ENCODE measurements at places on chromosomes 4 and X.

DNA sequence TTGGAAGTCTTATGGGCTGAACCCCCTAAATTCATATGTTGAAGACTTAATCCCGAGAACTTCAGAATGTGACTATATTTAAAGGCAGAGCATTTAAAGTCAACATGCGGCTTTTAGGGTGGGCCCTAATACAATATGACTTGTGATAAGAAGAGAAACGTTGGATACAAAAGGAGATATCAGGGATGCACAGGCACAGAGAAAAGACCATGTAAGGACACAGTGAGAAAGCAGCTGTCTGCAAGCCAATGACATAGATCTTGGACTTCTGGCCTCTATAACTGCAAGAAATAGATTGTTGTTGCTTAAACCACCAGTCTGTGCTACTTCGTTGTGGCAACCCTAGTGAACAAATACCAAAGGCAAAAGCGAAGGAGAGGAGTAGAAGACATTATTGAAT lies 42.2 kb downstream of the GABRG1 start:
- no peak for DNase-seq

DNA sequence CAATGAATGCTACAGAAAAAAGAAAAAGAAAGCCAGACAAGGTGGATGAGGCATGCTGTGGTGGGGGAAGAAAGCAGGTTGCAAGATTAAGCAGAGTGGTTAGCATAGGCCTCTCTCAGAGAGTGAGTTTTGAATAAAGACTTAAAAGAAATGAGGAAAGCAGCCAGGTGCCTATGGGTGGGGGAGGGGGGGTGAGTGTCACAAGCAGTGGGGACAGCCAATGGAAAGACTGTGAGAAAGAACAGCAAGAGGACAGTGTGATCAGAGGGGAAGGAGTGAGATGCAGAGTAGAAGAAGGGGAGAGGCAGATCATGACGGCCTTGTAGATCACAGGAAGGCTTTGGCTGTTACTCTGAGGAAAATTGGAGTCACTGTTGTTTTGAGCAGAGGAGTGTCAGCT lies 162.5 kb downstream of the SOX3 start:
- DNase-seq = no peak

DNA sequence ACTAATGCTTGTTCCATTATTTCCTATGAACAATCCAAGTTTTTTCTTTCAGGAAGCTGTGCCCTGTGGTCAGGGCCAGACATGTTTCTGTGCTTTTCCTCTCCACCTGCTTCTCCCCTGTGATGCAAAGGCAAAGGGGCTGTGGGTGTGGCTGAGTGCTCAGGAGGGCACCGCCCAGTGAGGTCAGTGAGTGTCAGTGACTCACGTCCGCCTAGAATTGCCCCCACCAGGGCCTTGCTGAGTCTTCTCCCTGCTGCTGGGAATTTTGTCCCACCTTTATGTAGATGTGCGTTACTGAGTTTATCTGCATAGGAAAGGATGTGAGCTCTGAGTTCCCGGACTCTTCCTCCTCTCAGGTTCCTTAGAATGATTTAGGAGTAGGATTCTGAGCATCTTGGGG lies 283.2 kb downstream of the DCHS2 start:
- DNase-seq = no peak

GRCh38 chr4:159273141-159273438 lies 170.2 kb downstream of the RAPGEF2 start:
- no peak for DNase-seq

- DNase-seq = no peak
These were observed 122.9 kb downstream of the AFAP1 start for GRCh38 chr4:7816771-7817170.

GRCh38 chr4:53119680-53120079 lies 246.2 kb downstream of the SCFD2 start:
- DNase-seq = no peak

DNA sequence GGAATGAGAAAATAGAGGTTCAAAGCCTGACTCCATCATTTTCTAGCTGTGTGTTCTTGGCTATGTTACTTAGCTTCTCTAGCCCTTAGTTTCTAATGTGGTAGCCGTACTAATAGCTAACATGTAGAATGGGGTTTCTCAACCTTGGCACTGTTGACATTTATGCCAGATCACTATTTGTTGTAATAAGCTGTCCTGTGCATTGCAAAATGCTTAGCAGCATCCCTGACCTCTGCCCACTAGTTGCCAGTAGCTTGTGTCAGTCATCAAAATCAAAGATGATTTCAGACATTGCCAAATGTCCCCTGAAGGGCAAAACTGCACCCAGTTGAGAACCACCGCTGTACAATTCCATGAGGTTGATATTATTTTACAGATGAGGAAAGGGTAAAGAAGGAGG lies 18.3 kb upstream of the ADAMTS3 start:
- DNase-seq = no peak

DNA sequence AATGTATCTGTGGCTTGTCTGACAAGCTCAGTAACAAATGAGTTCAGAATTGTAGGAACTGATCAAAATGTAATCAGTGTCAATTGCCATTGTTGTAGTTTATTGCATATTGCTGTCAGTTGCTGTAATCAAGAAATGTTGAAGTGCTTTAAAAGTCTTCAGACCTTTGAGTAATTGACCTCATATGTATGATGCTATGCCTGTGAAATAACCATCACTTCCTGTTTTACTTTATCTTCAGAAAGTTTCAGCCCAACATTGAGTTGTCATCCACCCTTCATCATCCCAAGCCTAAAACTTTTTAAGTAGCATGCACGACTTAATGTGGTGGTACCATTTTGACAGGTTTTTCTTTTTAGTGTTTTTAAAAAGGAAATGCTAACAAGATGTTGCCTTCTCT lies 212.4 kb downstream of the ARHGAP10 start:
- no peak for DNase-seq

DNA sequence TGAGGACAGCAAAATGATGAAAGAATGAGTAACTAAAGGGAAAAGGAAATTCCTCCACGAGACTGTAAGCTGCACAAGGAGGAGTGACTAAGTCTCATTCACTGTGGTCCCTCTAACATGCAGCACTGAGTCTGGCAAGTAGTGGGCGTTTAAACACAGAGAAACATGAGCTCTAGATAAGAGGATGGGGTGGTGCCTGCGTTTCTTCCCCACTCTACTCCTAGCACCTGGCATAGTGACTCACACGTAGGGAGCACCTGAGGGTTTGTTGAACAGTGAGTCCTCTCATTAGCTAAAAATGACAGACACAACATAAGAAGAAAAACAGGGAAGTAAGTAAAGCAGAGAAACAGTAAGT lies 105.8 kb upstream of the CBR4 start:
- DNase-seq = peak; percentile 85

- DNase-seq = no peak
These were observed 148.1 kb downstream of the TRIML1 start for GRCh38 chr4:188287169-188287894.

DNA sequence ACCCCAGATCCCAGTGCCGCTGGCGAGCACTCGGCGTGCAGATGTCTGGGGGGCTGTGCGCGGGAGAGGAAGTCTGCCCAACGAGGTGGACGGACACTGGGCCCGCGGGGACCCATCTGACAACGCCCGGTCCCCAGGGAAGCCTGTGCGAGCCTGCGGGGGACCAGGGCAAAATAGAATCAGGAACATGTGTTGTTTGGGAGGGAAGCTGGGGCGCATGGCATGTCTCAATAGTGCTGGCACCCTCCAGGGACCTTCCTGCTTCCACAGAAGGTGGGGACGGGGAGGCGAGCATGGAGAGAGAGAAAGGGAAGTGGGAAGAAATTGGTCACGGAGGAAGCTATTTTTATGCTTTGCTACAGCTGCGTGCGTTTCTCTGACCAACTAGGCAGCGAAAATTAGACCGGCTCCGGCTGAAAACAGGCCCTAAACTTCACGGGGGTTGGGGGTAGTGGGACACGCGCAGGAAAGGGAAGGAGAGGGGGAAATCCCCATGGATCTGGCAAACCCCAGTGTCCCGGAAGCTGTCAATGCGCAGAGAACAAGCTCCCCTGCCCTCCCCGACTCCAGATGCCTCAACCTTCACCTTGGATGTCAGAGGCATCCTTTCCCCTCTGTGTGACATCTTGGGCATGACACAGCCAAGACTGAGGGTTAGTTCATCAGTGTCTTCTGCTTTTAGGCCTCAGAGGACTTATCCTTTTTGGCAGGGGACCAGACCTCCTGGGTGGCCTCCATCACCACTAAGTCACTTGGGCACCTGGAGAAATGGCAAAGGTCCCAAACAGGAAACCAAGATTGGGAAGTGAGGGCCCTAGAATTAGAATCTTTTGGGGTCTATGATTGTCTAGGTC lies 169.8 kb upstream of the BCOR start:
- no peak for DNase-seq

DNA sequence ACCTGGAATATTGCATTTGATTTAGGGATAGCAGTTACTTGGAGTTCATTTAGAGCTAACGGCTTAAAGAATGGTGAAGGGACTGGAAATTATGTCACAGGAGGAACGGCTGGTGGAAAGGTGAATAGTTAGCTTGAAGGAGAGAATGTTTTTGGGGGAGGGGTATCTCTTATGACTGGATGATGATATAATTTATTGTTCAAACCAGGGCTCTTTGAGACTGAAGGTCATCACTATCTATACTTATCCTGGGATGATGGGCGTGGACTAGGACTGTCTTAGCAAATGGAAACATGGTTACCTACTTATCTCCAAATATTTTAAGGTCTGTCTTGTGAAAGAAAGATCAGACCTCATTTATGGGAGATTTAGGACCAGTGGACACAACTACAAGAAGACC lies 30.1 kb downstream of the WWC2 start:
- no peak for DNase-seq
